ENCODE measurements at places on chromosomes 12 and 14.

- no peak for DNase-seq
Measured at GRCh38 chr14:89504091-89504490, 87.1 kb upstream of the FOXN3 start.

- no peak for DNase-seq
Measured at GRCh38 chr12:57031789-57032188, 15.5 kb upstream of the TAC3 start.

DNA sequence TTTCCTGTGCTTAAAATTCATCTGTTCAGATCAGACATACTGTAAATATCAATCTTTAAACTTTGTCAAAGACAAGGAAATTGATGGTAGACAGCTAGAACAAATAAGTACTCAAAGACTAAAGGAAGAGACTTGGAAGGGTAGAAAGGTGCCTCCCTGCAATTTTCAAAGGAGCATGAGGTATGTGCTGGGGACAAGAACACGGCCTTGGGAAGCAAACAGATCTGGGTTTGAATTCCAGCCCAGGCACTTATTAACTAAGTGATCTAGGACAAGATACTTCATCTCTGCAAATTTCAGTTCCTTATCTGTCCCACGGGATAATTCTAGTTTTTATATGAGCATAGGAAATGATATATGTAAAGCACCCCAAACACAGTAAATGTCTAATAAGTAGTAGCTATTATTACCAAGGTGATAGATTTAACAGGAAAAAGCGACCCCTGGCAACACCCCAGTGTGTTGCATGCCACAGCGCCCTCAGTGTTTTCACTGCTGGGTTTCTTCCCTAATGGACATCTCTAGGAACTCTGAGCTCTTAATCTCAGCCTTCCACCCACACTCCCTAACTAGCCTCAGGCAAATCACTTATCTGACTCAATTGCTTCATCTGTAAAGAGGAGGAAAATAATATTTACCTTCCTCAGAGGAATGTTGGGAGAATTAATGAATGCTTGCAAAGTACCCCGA is 44.7 kb upstream of the BMP4 start:
- peak; percentile 4 for DNase-seq

GRCh38 chr14:102326583-102326982 is 7.0 kb downstream of the ZNF839 start:
- no peak for DNase-seq

DNA sequence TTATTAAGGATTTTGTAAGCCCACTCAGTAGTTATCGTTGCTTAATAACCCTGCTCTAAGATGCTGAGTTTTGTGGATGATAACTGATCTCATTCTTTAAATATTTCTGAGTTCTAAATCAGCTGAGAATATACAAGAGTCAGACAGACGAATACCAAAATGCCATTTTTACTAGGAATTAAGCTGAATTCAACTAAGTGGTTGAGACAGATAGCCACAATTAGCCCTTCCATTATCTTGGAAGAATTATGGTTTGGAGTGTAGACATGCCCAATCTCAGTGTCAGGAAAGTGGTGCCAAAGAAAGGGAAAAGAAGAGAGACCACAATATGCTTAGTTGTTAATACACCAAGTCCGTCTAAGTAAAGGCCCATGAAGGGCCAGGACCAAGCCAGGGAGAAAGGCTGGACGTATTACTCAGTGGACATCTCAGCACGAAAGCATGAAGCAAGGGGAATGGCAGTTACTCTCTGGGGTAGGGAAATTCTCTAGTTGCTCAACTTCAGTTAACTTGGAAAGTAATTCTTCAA is 58.6 kb downstream of the KCNA5 start:
- DNase-seq, result no peak

DNA sequence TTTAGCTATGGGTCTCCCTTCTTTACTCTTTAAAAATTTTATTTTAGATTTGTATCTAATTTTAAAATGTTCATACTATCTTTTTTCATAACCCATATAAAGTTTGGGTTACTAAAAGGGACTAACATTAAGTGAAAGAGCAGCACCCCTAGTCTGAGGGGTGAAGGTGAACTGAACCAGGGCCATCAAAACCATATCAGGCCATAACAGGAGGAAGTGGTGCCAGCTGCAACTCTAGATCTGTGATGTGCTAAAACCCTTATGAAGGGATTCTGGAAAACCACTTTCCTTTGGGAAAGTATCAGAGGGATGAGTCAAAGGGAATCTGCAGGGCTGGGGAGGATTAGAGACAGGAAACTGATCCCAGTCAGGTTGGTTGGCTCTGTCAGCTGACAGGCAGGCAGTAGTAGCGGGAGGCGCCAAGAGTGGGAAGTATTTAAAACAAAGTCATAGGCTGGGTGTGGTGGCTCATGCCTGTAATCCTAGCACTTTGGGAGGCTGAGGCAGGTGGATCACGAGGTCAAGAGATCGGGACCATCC is 162.5 kb downstream of the PPM1H start:
- no peak for DNase-seq

- DNase-seq, result no peak
Measured at GRCh38 chr12:95203487-95204030, 13.7 kb downstream of the FGD6 start.

GRCh38 chr12:90058704-90059103 is 350.1 kb upstream of the ATP2B1 start:
- DNase-seq, result no peak

DNA sequence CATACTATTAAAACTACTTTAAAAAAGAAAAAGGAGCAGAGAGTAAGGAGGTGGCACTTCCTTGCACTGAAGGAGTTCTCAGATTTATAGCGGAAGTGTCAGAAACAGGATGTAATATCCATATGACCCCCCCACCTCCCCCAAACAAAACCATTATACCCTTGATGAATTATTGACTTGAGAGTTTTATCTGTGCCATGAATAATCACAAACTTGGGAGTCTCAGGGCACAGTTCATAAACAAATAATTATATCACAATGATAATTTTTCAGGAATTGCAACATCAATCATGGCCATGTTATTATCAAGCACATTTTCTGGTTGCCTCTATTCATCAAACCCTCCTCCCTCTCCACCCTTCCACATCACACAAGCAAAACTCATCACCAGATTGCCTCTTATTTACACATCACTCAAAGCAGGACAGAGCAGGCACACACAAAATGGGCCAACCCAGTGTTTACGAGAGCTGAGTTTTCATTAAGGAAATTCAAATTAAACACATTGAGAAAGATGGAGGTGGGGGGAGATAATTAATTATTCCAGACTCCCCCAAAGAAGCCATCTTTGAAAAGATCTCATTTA is 141.4 kb downstream of the EGLN3 start:
- no peak for DNase-seq

DNA sequence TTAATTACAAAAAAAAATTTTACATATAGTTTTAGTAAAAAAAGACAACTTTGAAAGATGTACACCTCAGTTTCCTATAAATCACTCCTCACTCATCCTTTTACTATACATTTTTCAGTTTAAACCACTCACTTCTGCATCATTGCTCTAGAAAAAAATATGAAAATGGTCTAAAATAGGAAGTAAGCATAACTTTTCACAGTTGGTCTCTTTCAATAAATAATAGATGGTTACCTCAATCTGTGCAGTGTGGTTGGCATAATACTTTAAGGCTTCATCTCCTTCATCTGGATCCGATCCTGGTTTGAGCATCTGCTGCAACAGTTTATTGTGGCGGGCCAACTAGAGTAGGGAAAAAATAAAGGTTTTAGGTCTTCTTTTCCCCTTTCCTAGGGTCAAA is 247.9 kb downstream of the SSPN start:
- no peak for DNase-seq

GRCh38 chr12:130137040-130138018 is 24.9 kb upstream of the FZD10 start:
- DNase-seq, result no peak

DNA sequence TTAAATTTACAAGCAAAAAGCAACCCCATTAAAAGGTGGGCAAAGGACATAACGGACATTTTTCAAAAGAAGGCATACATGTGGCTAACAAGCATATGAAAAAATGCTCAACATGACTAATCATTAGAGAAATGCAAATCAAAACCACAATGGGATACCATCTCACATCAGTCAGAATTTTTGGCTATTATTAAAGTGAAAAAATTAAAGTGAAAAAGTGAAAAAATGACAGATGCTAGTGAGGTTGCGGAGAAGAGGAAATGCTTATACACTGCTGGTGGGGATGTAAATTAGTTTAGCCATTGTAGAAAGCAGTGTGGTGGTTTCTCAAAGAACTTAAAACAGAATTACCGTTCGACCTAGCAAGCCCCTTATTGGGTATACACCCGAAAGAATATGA is 7.9 kb downstream of the OTOGL start:
- no peak for DNase-seq

DNA sequence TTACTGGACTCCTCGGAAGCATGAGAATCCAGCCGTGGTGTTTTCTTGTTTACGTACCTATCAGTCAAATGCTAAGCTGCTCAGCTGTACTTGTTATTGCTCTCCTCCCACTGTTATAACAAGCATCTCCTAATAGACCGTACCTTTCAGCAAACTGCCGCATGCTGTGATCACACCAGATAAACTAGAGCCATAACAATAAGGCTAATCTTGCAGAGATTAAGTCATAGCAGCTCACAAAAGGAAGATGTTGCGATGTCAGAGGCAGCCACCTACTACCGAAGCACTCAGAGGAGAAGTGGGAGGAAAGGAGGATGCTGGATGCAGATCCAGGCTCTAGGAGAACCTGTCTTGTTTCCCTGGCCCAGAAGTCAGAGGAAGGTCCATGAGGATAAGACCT is 196.0 kb downstream of the GALC start:
- no peak for DNase-seq

GRCh38 chr12:59594943-59595500 is 807 bp upstream of the SLC16A7 start:
- no peak for DNase-seq

DNA sequence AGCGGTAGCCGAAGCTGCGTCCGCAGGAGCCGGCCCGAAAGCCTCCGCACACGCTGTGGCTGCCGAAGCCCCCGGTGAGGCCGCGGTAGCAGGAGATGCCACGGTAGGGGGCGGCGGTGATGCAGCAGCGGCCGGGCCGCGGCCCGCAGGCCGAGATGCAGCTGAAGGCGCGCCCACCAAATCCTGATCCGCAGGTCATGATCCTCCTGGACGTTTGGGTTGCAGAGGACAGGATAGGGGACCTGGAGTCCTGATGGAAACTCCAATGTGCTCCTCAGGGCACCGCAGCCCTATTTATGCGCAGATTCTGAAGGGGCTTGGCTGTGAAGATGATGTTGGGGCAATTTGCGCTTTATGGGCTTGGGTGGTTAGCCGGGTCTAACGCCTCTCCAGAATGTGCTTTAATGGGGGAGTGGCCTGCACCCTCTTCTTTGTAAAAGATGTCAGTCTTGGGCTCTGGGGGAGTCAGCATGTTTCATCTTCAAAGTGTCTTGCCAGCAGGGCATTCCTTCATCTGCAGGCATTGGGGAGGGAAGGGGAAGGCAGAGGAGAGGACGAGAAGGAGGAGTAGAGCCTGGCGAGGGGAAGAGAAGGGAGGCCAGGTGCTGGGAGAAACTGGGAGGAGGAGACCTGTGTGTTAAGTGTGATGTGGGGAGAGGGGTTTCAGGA is at the start of gene KRT81:
Gene KRT81 (minus strand): TSS at position 268 of the 669 bp plus-strand sequence. CDS start 69 bp downstream, at position 199.
- DNase-seq, result no peak

GRCh38 chr12:1815814-1816729 is 4.3 kb upstream of the LRTM2 start:
- no peak for DNase-seq

- DNase-seq, result no peak
Measured at GRCh38 chr12:106764738-106765137, 9.7 kb upstream of the RIC8B start.

GRCh38 chr12:47414511-47414910 is 291.3 kb downstream of the RPAP3 start:
- no peak for DNase-seq

- peak; percentile 72 for DNase-seq
Measured at GRCh38 chr12:111753144-111753881, 13.4 kb upstream of the ALDH2 start.

GRCh38 chr12:44874981-44875416 is 1.1 kb downstream of the NELL2 start:
- DNase-seq, result no peak

DNA sequence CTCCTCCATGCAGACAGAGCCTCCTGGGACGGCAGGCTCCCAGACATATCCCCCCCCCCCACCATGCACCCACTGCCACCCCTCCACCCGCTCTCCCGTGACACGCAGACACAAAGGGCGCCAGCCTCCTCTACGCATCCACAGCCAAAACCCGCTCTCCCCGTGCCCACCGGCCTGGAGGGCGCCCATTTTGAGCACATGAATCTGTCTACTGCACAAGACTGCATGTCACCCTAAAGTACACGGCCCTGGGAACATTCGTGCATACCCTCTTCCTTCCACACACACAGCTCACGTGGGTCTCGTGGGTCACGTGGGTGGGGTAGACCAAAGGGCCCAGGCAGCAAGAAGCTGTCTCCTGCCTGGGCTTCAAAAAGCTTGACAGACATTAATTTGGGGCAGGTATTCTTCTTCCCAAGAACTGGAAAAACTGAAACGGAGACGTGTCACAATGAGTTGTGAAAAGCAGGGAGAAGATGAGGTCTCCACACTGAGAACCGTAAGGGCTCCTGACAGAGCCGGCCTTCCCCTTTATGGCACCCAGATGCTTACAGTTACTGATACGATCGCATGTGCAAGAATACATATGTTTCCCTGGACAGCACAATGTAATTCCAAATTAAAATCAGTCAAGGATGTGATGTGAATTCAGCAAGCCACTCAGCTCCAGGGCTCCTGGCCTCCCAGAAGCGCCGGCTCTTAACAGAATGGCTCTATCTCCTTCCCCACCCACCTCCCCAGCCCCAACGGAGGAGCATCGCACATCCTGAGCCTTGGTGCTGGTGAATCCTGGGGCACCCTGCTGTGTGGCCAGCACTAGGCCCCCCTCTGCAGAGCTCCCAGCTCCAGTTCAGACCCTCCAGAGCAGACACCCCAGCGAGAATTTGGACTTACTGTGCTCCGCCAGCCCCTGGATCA is 1.9 kb downstream of the TGFB3 start:
- DNase-seq, result no peak

- DNase-seq, result no peak
Measured at GRCh38 chr14:59199205-59199604, 10.7 kb downstream of the DAAM1 start.

DNA sequence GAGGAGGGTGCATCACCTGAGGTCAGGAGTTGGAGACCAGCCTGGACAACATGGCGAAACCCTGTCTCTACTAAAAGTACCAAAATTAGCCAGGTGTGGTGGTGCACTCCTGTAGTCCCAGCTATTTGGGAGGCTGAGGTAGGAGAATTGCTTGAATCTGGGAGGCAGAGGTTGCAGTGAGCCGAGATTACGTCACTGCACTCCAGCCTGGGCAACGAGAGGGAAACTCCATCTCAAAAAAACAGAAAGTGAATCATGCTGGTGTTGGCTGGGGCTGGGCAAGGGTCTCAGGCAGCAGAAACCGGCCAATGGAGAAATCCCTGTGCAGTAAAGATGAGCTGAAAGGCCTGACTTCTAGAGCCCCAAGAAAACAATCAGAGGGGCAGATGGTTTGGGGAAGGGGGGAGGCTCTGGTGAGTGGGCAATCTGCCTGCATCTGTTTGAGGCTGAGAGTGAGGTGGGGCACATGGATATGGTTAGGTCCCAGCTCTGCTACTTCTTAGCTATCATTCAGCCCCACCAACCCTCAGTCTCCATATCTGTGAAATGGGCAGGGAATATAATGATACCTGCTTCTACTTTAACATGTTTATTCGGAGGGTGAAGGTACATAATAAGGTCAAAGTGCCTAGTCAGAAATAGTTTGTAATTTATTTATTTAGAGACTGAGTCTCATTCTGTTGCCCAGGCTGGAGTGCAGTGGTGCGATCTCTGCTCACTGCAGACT is 21.3 kb upstream of the COX6A1 start:
- DNase-seq, result no peak

GRCh38 chr14:78498062-78498595 is 328.0 kb downstream of the NRXN3 start:
- DNase-seq, result no peak
